ENCODE measurements at places on chromosomes 4 and X. TPM values are rescaled to one million over a fixed set of nuclear protein-coding genes. Genes with fewer than 3 reads are reported as not detected.

Gene SPOCK3
- total RNA-seq: not detected

Gene ARMCX1
- total RNA-seq: 2.8 TPM

Gene SULT1B1
- 3.3 TPM for total RNA-seq

Gene FHIP1A
- 0.22 TPM for total RNA-seq

Gene FABP2
- not detected for total RNA-seq

Gene GAB3
- total RNA-seq: 8.4 TPM

Gene DUSP9
- total RNA-seq: not detected

Gene ATP10D
- total RNA-seq: 3.0 TPM

Gene ABCB7
- total RNA-seq: 53.2 TPM

Gene GPC4
- total RNA-seq: not detected

Gene GLOD5
- not detected for total RNA-seq

Gene MAOB
- total RNA-seq: 0.30 TPM

Gene NEUROG2
- total RNA-seq: 0.23 TPM

Gene SPANXA2
- total RNA-seq: not detected

Gene MND1
- 29.8 TPM for total RNA-seq

Gene HHIP
- 0.48 TPM for total RNA-seq

Gene TMEM47
- not detected for total RNA-seq

Gene CT45A10
- not detected for total RNA-seq

Gene MTNR1A
- total RNA-seq: not detected

Gene MED28
- 38.6 TPM for total RNA-seq

Gene POU4F2
- total RNA-seq: not detected

Gene PF4V1
- total RNA-seq: not detected

Gene KLHL4
- total RNA-seq: not detected

Gene DMP1
- total RNA-seq: not detected

Gene SLC7A11
- 13.8 TPM for total RNA-seq

Gene HS3ST1
- total RNA-seq: not detected

Gene NDST3
- total RNA-seq: not detected

Gene TAPT1
- 65.3 TPM for total RNA-seq

Gene CASP3
- 50.6 TPM for total RNA-seq

Gene PRIMPOL
- total RNA-seq: 34.2 TPM

Gene SSX4
- total RNA-seq: not detected

Gene ASB12
- total RNA-seq: not detected

Gene MSX1
- not detected for total RNA-seq

Gene MAGEA6
- not detected for total RNA-seq

Gene RASSF6
- total RNA-seq: not detected

Gene CCNB3
- 0.35 TPM for total RNA-seq

Gene PTCHD1
- total RNA-seq: not detected

Gene WWC2
- 3.6 TPM for total RNA-seq

Gene FAM114A1
- total RNA-seq: 0.83 TPM

Gene RTL9
- 0.14 TPM for total RNA-seq

Gene CTAG1A
- not detected for total RNA-seq

Gene IL2RG
- total RNA-seq: 348 TPM

Gene IDS
- total RNA-seq: 64.6 TPM

Data from activated T-cell treated with anti-CD3 and anti-CD28 coated beads, Interleukin-2, amount 50 U/mL, for 72 hours (primary cell).